ENCODE measurements at places on chromosomes 13 and 19.

GRCh38 chr19:4052114-4052992 lies 14.3 kb downstream of the ZBTB7A start:
- no peak for DNase-seq

- DNase-seq = no peak
Observed at GRCh38 chr19:18949858-18950257, 8.8 kb upstream of the HOMER3 start.

GRCh38 chr13:21050288-21051197 lies 10.8 kb downstream of the LATS2 start:
- DNase-seq = no peak

GRCh38 chr19:53466726-53467484 lies 628 bp upstream of the ZNF813 start:
- DNase-seq = no peak
